ELR (cell line): ENCODE measurements at places on chromosomes 16 and 17.
A peak's percentile ranks its signal among the peaks of the same experiment; 100 is the strongest.

GRCh38 chr16:4682084-4682591 is 11.2 kb upstream of the NUDT16L1 start:
- no peak for DNase-seq

DNA sequence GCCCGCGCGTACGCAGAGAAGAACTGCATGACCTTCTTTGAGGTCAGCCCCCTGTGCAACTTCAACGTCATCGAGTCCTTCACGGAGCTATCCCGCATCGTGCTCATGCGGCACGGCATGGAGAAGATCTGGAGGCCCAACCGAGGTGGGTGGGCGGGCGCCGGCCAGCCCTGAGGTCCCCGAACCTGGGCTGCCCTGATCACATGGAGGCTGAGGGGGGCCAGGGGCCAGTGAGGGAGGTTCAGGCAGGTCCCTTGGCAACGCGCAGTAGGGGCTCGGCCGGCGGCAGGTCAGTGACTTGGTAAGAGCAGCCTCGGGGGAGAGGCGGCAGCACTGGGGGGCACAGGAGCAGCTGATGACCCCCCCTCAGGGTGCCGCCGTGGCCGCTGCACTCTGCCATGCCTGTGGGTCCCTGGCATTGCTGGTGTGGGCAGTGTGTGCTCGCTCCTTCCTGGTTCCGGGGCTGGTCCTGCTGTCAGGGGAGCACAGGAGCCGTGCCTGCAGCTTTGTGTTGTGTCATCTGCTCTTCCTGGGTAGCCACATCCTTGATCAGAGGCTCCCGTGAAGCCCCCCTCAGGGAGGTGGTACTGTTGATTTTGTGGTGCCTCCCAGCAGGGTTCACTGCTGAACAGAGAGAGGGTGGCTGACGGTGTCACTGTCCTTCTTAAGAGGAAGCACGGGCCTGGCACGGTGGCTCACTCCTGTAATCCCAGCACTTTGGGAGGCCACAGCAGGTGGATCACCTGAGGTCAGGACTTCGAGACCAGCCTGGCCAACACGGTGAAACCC is 4.6 kb upstream of the WFIKKN1 start:
- DNase-seq: no peak

DNA sequence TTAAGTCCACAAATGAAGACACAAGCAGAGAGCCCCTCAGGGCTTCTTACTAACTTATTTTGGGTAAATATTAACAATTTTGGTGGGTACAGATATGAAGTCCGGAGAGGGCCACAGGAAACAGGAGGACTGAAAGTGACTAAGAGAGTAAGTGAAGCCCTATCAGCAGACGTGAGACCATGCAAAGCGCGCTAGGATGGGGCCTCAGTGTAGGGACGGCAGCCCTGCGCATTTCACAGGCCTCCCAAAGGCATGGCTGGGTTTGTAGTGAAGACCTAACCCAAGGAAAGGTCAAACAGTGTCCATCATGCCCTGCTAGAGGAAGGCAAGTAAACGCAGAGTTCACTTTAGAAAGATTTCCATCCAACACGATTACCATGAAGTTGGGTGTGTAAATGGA is 60.0 kb upstream of the SREBF1 start:
- no peak for DNase-seq

DNA sequence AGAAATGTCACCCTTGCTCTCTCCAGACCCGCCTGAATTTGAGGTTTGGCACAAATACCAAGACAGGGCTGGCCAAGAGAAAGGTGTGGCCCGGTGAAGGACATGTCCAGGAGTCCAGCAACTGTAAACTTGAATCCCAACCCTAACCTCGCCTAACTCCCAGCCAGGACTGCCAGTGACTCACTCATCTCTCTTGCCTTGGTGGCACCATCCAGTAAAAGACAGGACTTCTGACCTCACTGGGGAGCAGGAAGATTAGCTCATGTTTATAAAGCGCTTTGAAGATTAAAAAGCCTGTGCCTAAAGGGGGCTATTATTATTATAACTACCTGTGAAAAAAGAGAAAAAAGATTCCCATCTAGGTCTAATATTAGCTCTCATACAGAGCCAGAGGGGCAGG is 335.3 kb downstream of the SOX9 start:
- DNase-seq: peak; percentile 73

- no peak for DNase-seq
Measured at GRCh38 chr17:1907216-1907631, 77.4 kb downstream of the RPA1 start.

DNA sequence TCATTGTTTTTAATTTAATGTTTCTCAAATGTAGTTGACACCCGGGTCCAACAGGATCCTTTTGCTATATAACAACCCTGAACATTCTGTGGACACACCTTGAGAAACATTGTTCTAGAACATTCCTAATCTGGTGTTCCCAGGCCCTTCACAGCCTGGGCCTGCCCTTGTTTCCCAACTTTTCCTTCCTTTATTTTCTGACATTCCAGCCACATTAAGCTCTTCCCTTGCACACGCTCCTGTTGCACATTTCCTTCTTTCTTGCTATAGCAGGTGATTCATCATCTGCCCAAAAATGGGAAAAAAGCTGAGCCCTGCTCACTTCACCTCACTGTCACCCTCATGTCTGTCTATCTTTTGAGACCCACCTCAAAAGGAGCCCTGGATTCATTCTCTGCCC is 67.9 kb upstream of the MARCHF10 start:
- peak; percentile 22 for DNase-seq

DNA sequence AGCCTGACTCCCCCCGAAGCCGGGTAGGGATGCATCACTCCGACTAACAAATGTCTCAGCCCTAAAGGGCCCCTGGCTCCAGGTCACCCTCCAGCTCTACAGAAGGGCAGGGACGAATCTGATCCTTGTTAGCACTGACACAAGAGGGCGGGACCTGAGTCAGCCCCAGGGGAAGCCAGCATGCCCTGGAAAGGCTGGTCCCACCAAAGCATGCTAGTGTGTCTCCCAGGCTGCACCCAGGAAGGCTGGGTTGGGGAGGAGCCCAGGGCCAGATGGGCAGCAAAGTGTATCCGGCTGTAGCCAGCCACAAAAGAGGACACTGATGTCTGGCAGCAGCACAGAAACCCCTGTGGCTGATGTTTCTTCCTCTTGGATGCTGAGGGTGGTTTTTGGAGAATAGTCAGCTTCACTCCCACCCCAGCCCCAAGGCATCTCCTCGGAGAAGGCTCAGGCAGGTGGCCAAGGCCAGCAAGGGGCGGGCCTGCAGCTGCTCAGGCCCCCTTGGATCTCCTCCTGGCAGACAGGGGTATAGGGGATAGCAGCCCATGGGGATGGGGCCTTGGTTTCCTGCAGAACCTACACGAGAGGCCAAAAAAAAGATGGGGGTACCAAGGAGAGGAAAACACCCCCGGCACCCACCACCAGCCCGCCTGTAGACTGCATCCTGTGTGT is 11.0 kb downstream of the NATD1 start:
- peak; percentile 44 for DNase-seq
